NCI-H2029 (cell line): ENCODE measurements at places on chromosomes 5 and 9.

GRCh38 chr9:136549010-136549980 lies 3.4 kb upstream of the NOTCH1 start:
- DNase-seq = no peak

GRCh38 chr5:5221724-5222123 lies 81.6 kb downstream of the ADAMTS16 start:
- no peak for DNase-seq

- no peak for DNase-seq
Measured at GRCh38 chr5:167061695-167062094, 1229.8 kb upstream of the WWC1 start.

- DNase-seq = no peak
Measured at GRCh38 chr5:43973318-43973717, 370.3 kb downstream of the NNT start.

- peak; percentile 73 for DNase-seq
Measured at GRCh38 chr9:93064392-93065134, 6.1 kb downstream of the SUSD3 start.

DNA sequence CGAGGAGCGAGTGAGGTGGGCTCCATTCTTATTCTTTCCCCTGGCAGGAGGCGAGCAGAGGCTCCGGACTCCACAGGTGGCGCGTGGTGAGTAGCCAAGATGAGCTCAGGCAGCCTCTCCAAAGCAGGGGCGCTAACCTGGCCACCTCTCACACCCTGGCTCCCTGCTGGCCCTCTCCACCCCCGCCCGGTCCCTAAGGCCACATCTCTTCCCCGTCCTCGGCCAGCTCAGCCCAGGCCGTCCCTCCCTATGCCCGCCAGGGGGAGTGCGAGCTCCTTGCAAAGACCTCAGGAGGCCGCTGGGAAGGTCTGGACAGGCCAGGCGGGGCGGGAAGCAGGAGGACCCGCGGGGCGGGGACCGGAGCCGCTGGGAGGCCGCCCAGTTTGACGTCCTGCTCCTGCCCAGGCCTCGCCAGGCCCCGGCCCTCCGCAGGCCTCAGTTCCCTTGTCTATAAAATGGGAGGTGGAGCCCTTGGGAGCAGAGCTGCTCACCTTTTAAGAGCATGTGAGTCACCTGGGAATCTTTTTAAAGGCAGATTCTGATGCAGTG lies 46.3 kb upstream of the GGTA1 start:
- DNase-seq = peak; percentile 92

- DNase-seq = no peak
Measured at GRCh38 chr5:124453221-124454051, 293.0 kb downstream of the ZNF608 start.

GRCh38 chr9:107513464-107514100 lies 24.0 kb upstream of the KLF4 start:
- peak; percentile 34 for DNase-seq

DNA sequence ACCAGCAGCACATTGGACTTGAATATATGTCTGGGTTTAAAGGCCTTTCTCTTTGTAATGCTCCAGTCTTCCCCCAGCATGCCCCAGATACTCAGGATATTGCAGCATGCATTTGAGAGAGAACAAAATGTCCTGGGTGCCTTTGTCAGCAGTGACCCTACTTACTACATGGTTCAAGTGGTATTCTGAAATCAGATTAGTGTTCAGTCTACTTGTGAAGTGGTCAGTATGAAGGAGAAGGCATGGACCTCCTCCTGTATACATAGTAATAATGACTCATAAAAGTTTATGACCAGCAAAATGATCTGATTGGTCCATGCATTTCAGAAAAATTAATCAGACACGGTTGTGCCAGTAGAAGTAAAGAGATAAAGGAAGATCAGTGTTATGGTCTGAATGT lies 25.4 kb downstream of the GPR21 start:
- no peak for DNase-seq

DNA sequence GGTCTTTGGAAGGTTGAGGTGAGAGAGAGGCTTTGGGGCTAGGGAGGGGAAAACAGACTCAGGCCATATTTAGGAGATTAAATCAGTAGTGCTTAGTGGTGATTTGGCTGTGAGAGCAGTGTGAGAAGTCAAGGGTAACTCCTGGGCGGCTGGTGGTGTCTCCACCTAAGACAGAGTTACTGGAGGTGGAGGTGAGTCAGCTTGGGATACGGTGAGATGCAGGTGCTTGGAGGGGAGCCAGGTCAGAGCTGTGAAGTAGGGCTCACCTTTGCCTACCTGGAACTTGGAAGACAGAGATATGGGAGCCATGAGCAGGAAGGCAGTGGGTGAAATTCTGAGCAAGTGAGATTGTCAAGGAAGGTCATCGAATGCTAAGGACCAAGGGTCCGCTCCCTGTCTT lies 24.5 kb downstream of the RGS3 start:
- DNase-seq = peak; percentile 41

DNA sequence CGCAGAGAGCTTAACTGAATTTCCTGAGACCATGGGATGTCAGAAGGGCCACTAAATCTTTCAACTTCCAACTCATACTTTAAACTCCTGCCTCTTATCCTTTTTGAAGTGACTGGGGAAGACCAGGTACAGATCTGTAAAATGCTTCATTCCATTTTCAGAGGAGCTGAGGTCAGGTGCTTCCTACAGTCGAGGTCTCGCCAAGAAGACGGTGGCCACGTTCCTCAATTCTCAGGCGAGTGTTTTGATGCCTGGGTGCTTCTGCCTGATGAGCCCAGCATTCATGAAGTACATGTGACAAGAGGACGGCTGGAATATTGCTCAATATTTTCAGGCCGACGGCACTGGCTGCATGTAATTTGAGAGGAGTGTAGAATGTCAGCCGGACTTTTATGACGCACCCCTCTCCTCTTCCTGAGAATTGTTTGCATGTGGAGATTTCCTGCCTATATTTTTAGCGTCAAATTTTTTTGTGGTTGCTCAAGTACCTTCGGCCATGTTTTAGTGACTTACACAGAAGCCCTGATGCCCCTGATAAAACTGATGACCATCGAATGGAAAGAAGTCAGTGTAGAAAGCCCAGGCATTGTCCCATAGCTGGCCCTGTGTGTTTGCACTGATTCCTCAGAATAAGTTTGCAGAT lies 38.8 kb upstream of the GLRX start:
- peak; percentile 87 for DNase-seq

DNA sequence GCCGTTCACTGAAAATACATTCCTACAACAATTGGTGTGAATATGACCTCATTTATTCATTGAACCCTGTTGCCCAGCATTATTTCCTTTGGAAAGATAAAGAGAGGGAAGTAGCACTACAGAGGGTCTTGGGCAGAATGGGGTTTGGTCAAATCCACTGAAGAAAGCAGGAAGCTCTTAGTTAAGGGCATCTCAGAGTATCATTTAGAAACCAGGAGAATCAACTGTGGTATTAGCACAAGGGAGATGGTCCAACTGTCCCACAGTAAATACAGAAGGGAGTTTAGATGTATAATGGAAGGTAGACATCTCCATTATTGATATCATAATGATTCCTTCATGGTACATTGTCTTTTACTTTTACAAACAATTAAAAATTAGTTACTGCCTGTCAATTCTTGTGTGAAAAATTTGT lies 47.1 kb downstream of the LIX1 start:
- no peak for DNase-seq

DNA sequence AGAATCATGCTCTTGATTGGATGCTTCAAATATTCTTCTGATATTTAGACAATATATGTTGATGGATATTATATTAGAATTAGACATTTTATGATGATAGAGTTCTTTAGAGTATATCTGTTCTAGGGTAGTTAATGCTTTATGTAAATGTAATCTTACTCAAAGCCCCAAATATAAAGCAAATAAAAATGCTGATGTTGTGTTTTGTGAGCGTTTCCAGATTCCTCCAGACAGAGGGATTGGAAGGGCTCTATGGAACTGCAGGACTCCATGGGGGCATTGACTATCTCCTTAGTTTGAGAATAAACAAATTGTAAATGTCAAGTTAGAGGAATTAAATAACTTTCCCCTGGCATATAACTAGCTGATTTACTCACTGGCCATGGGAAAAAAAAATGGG lies 184.5 kb downstream of the MRPS30 start:
- DNase-seq = no peak

GRCh38 chr9:4494332-4494731 lies 4.1 kb downstream of the SLC1A1 start:
- no peak for DNase-seq

DNA sequence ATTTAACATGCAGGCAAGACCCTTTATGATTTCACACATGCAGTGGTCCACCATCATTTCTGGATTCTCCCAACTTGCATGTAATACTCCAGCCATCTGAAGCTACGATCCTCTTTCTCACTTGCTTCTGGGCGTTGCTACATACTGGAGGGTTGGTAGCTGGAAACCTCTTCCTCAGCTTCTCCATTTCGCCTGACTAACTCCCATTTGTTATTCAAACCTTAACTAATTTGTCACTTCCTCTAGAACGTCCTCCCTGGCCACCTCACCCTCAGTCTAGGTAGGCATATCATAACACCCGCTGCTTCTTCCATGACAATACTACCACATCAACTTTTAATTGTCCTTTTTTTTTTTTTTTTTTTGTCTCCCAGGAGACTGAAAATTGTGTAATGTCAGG lies 72.6 kb upstream of the EQTN start:
- no peak for DNase-seq

GRCh38 chr9:79184831-79185230 lies 386.9 kb upstream of the TLE4 start:
- DNase-seq = no peak

DNA sequence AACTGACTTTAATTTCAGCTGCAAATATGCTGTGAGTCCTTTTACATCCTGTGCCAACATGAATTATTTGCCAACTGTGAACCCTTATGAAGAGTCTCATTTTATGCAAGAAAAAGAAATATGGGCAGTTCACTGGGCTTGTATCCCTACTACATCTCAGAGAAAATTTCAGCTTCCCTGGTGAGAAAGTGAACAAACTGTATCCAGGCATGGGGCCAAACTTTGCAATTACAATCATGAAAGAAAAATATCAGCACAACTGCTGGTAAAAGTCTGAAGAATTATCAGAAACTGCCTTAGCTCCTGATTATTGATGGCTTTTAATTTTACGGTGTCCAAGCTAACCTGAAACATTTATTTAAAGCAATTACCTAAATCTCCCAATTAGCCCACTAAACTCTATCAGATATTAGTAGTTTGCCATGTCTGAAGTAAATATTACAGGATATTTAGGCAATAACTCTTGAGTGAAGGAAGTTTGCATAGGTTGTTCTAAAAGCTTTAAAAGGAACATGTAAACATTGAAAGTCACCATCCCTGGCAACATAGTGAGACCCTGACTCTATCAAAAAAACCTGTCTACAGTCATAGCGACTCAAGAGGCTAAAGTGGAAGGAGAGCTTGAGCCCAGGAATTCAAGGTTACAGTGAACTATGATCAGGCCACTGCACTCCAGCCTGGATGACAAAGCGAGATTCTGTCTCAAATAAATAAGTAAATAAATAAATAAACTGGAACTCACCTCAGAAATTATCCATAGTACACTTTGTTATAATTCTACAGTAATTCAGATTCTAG lies 83.9 kb upstream of the HCN1 start:
- no peak for DNase-seq

- DNase-seq = no peak
Measured at GRCh38 chr9:14618836-14619420, 74.3 kb downstream of the ZDHHC21 start.

DNA sequence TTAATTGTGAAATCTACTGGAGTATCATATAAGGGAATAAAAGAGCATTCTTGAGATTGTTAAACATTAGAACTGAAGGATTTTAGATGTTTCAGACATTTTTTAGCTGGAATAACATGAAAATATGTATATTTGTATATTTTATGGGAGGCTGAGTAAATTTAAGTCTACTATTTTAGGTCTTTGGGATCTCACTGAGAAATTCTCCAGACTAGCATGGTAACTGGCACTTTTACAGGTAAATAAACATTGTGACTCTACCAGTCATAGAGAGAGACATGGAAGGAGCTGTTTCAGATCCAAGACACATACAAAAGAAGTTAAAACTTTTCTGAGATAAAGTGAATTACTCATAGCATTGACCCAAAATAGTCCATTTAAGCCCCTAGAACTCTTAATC lies 59.4 kb downstream of the NDUFAF2 start:
- DNase-seq = no peak

- no peak for DNase-seq
Measured at GRCh38 chr5:159021136-159021900, 78.4 kb downstream of the EBF1 start.
